ENCODE measurements at places on chromosomes 2 and 18.

DNA sequence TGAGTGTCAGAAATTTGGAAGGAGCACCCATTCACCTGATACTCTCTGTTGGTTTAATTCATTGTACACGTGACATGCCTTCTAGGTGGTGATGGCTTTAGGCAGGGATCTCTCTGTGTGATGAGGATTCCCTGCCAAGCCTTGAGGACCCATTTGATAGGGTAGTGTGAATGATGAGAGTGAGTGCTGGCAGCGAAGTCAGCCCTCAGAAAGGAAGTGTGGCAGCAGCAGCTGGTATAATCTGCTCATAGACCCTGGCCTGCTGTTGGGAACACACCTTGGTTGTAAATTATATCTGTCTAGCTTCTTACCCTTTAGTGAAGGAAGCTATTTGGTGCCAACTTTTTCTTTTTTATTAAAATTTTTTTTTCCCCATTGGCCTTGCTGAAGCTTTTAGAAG lies 164.5 kb downstream of the HAUS1 start:
- DNase-seq: no peak

GRCh38 chr2:179252423-179252822 lies 12.2 kb downstream of the SESTD1 start:
- no peak for DNase-seq

GRCh38 chr18:9488538-9488937 lies 13.2 kb downstream of the RALBP1 start:
- DNase-seq: no peak

DNA sequence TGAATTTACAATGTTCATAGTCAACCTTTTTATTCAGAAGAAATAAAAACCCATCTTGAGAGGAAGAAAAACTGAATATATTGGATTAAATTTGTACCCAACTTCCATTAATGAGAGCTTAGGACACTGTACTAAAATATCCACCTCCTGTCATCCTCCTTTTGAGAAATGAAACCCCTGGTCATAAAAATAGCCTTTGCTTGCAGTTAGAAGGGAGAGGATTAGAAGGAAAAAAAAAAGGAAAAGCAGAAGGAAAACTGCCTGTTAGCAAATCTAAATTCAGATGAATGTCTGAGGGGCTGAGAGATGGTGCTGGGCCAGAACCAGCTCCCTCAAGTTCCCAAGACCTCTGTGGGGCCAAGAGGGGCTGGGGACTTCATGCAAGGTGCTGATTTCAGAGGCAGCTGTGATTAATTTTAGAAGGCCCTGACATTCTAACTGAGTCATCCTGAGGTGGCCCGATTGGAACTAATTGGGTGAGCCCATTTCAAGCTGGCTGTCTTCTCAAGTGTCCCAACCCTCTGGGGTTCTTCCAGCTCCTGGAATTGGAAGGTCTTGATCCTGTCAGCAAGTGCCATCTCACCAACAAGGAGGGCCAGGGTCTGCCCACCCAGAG lies 38.4 kb upstream of the BIN1 start:
- DNase-seq: no peak

GRCh38 chr2:39871291-39871761 lies 92.3 kb upstream of the THUMPD2 start:
- DNase-seq: peak; percentile 29

DNA sequence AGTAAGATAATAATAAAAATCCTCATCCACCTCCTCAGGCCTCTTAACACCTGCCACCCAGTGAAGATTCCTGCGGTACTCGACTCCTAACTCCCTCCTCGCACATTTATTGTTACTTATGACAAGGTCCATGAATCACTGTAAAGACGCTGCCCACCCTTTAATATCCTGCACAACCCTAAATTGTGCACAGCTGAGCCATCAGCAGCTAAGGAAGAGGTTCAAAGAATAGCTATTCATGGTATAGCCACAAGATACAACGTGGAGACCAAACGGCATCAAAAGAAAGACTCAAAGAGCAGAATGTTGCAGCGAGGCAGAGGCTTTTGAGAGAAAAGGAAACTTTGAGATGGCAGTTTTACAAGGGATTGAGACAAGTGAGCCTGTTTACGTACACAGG lies 266.3 kb downstream of the SATB2 start:
- no peak for DNase-seq

DNA sequence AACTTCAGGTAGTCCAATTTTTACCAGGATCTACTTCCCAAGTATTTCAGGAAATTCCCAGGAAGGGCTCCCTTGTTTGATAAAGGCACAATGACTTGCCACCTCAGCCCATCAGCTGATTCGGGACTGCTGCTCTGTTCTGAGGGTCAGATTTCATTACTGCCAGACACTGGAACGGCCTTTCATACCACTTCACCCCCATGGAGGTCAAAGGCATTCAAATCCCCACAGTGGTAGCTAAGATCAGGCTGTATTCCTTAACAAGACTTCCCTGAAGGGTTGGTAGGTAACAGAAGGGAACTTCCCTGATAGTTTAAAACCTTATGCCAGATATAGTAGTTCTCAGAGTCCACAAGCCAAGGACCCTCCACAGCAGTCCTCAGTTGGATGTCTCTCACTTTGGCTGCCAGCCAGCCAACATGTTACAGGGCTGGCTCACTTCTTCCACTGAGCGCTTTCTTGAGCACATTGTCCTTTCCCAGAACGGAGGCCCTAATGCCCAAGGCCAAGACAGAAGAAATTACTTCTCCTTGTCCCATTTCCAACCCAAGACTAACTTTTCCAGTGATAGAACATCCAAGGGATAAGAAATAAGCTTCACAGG lies 40.0 kb upstream of the GLS start:
- DNase-seq: no peak

DNA sequence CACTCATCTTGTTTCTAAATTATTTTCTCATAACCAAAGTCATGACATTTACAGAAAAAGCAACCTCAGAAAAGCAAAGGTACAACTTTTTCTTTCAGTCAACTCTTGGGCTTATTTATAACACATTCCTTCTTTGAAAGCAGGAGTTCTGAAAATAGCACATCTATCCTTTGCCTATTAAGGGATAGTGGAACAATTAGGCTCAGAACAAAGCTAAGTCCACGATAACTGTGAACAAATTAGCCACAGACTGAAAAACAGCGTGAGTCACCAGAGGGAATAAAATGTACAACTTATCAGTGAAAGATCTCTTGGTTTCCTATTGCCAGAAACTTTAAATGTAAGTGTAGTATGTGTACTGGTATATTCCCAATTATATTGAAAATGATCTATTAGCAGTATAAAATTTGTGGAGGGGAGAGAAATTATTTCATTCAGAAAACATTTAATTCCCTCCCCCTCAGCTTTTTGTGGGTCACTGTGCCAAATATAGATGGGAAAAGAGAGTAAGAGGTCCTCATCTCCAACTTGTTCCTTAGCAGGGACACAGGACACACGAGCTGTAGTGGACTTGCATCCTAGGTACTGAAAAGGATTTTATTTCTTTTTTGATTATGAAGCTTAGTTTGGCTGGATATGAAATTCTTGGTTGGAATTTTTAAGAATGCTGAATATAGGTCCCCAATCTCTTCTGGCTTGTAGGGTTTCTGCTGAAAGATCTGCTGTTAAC lies 15.4 kb upstream of the MATN3 start:
- DNase-seq: no peak

DNA sequence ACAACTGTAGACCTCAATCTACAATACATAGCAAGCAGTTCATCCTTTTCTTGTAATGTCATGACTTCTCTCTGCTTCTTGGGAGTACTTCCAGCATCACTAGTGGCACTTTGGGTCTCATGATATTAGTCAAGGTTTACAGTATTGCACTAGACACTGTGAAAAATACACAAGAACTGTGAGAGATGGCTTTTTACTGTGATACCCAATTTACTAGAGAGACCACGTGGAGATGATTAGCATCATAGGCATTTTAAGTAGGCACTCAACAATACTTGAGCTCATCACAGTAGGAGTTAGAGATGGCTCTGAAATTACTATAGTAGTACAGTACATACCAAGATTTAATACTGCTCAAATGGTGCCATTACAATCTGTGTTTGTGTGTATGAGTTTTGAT lies 112.8 kb upstream of the EML6 start:
- DNase-seq: no peak

- DNase-seq: no peak
Observed at GRCh38 chr2:72762276-72762675, 63.6 kb downstream of the EXOC6B start.

DNA sequence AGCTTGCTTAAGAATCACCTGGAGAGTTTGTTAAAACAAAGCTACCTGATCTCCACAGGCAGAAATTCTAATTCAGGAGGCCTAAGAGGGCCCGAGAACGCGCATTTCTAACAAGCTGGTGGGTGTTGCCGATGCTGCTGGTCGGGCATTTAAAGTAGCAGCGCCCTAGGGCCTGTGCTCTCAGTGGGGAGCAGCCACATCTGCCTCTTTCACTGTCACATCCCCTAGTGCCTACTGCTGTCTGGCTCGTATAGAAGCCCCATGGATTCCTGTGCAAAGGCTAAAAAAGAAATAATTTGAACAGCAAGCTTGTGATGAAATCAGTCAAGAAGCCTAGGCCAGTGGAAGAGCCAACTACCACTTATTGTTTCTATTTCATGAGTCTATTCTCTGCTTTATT lies 126.7 kb upstream of the SMIM21 start:
- DNase-seq: no peak

DNA sequence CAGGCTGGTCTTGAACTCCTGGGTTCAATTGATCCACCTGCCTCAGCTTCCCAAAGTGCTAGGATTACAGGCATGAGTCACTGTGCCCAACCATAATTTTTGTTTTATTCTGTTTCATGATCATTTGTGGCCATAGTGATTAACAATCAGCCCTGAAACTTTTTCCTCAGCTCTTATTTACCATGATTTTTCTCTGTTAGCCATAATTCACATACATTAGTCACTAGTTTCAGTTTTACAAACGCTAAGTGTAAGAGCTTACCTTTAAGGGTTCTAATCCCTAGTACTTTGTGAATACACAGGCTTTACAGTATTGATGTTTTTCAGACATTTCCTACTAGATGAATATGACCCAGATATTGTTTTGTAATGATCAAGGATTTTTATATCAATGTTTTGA lies 216.1 kb downstream of the DPP4 start:
- no peak for DNase-seq
